ENCODE measurements at places on chromosomes 11 and 22.

- DNase-seq: no peak
Measured at GRCh38 chr11:69011624-69012091, 1.4 kb downstream of the MRGPRF start.

- DNase-seq: no peak
Measured at GRCh38 chr11:123427405-123427804, 2.7 kb upstream of the GRAMD1B start.

- no peak for DNase-seq
Measured at GRCh38 chr22:30357236-30357570, 396 bp downstream of the CCDC157 start.

GRCh38 chr11:35182317-35182939 lies 43.5 kb downstream of the CD44 start:
- DNase-seq: no peak

DNA sequence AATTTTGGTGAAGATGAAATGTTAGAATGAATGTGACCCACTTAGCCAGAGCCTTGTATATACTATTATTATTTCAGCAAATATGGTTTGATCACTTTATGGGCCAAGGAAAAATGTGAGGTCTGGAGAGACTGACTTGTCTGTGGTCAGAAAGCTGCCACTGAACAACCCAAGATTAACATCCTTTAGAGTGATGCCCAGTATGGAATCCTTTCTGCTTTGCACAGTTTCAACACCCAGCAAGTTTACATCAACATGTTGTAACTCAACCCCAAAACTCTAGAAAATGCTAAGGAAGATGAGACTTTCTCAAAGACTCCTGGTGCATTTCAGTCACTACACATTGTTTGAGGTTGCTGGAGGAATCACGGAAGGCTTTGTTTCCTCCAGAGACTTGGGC lies 107.7 kb downstream of the SNX19 start:
- DNase-seq: no peak

DNA sequence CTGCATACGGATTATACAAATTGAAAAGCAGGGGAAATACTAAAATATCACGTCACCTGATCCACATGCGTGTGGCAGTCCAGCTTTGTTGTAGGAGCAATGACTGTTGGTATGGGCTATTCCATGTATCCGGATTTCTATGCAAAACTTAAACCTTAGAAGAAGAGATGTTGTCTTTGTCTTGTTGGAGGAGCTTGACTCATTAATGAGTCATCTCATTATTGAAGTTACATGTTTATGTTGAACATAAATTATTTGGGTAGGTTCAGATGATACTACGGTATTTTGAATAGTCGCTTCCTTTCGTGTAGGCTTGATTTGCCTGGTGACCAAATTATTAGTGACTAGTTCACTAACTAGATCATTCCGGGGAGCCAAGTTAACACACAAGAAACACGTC lies 806 bp upstream of the SAAL1 start:
- no peak for DNase-seq

DNA sequence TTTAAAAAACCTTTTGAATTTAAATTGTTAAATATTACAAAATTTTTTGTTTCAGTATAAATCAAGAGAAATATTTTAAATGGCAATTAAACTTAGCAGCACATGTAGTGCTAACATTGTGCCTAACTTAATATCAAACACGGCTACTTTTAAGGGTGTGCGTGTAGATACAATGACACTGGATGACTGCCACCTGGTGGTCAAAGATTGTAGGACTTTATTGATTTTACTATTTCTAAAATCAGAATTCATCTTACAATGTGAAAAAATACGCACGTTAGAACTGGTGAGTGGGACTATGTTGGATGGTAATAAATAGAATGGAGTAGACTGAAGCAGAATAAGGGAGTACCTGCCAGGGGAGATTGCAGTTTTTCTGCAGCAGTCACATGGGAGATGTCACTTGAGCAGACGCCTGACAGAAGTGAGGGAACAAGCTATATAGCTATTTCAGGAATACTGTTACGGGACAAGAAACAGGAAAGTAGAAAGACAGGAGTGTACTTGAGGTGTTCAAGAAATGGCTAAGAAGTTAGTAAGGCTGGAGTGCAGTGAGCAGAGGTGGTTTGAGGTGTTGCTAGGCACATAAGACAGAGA lies 52.9 kb downstream of the UVRAG start:
- DNase-seq: peak; percentile 54

DNA sequence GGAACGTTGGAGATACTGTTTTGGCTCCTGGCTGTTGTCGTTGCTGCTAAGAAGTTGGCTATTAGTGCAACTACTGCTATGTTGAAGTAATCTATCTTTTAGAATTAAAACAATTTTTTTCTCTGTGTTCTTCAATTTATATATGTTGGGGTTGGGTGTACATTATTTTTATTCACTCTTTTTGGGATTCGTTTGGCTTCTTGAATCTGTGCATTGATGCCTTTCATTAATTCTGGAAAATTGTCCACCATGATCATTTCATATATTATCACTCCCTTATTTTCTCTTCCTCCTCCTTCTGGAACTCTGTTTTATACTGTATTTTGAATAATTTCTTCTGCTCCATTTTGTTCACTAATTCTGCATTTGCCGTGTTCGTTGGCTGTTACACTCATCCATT lies 199.5 kb upstream of the PLET1 start:
- DNase-seq: no peak

- DNase-seq: no peak
Measured at GRCh38 chr22:44406341-44407170, 91.5 kb downstream of the RTL6 start.

Measured in stimulated activated effector memory CD8-positive, alpha-beta T cell treated with anti-CD3 and anti-CD28 coated beads, Interleukin-12 subunit alpha, Interleukin-12 subunit beta, amount 100 ng/mL, for 72 hours (primary cell).